ENCODE measurements at places on chromosomes 6 and 20.

GRCh38 chr20:24910461-24910860, 38.6 kb upstream of the CST7 start:
- no peak for DNase-seq

DNA sequence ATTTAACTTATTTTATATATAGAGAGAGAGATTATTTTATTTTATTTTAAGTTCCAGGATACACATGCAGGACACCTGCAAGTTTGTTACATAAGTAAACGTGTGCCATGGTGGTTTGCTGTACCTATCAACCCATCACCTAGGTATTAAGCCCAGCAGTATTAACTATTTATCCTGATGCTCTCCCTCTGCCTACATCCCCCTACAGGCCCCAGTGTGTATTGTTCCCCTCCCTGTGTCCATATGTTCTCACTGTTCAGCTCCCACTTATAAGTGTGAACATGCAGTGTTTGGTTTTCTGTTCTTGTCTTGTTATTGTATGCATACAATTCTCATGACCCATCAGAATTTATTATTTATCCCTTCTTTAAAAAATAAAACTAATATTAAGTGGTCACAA, 34.6 kb downstream of the FKBP1C start:
- no peak for DNase-seq

- no peak for DNase-seq
These were observed 138.5 kb downstream of the RCAN2 start for GRCh38 chr6:46352541-46353268.

DNA sequence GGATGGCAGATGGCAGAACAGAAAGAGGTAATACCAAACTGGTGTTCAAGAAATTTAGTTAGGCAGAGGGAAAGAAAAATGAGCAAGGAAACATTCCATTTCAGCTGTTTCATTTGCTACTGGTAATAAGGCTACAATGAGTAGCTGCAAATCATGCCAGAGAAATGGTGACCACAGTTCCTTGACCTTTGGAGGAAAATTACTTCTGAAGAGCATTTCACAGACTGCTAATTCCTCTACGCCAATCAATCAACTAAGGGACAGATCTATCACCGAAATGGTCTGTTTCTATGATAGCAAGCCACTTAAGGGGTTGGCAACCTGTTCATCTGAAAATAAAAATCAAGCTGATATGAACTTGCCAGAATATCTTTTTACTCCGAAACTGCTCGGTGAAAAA, 119.5 kb downstream of the PTPRK start:
- DNase-seq = no peak

DNA sequence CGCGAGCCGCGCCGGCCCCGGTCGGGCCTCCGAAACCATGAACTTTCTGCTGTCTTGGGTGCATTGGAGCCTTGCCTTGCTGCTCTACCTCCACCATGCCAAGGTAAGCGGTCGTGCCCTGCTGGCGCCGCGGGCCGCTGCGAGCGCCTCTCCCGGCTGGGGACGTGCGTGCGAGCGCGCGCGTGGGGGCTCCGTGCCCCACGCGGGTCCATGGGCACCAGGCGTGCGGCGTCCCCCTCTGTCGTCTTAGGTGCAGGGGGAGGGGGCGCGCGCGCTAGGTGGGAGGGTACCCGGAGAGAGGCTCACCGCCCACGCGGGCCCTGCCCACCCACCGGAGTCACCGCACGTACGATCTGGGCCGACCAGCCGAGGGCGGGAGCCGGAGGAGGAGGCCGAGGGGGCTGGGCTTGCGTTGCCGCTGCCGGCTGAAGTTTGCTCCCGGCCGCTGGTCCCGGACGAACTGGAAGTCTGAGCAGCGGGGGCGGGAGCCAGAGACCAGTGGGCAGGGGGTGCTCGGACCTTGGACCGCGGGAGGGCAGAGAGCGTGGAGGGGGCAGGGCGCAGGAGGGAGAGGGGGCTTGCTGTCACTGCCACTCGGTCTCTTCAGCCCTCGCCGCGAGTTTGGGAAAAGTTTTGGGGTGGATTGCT, 1.3 kb downstream of the VEGFA start:
- DNase-seq = no peak

DNA sequence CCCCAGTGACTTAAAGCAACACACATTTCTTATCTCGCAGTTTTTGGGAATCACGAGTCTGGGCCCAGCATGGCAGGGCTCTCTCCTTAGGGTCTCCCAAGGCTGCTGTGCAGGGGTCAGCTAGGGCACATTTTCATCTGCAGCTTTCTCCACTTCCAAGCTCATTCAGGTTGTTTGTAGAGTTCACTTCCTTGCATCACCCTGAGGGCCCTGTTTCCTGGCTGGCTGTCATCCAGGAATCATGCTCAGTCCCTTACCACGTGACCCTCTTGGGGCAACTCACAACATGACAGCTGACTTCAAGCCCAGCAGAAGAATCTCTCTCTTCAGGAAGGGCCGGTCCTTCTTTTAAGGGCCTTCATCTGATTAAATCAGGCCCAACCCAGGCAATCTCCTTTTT, 21.3 kb downstream of the SNAP25 start:
- no peak for DNase-seq

DNA sequence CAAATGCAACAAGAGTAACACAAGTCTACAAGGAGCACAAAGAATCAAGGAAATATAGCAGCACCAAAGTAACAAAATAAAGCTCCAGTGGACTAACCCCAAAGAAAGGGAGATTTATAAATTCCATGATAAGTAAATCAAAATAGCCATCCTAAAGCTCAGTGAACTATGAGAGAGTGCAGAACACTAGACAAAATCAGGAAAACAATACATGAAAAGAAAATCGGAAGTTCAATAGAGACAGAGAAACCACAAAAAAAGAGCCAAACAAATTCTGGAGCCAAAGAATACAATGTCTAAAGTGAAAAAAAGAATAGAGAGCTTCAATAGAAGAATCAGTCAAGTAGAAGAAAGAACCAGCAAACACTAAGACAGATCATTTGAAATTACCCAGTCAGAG, 247.3 kb upstream of the TENT5A start:
- DNase-seq = no peak

DNA sequence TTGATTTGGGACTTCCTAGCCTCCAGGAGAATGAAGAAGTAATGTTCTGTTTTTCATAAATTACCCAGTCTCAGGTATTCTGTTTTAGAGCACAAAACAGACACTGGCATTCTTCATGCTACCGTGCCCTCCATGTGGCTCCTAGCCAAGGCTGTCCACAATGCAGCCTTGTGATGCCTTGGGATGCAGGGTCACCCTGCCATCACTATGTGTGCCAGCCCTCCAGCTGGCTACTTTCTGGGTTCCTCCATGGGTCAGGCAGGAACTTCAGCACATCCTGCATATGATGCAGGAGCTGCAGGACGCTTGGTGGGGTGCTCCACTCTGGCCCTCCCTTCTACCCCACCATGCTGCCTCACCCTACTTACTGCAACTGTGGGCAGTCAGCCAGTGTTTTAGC, 38.0 kb upstream of the FAM50B start:
- no peak for DNase-seq

DNA sequence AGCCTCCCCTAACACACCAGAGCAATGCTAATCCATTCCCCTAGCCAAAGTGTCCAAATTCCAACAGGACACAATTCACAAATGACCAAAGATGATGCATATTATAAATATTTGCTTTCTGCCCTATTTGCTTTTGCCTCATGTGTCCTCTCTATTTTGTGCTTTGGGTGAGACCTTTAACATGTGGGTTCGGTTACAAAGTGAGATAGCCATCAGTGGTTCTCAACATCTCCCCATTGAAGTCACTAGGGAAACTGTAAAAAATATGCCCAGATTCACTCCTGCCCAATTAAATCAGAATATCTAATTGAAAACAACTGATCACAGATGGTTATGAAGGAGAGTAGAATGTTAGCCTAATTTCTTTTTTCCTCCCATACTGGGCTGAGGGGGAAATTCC, 159.2 kb downstream of the MTFR2 start:
- no peak for DNase-seq

GRCh38 chr6:37985355-37985754, 165.8 kb downstream of the ZFAND3 start:
- DNase-seq = no peak

GRCh38 chr20:48603819-48604405, 223.9 kb downstream of the PREX1 start:
- DNase-seq = no peak

GRCh38 chr6:91877994-91878393, 1291.1 kb upstream of the MAP3K7 start:
- no peak for DNase-seq

DNA sequence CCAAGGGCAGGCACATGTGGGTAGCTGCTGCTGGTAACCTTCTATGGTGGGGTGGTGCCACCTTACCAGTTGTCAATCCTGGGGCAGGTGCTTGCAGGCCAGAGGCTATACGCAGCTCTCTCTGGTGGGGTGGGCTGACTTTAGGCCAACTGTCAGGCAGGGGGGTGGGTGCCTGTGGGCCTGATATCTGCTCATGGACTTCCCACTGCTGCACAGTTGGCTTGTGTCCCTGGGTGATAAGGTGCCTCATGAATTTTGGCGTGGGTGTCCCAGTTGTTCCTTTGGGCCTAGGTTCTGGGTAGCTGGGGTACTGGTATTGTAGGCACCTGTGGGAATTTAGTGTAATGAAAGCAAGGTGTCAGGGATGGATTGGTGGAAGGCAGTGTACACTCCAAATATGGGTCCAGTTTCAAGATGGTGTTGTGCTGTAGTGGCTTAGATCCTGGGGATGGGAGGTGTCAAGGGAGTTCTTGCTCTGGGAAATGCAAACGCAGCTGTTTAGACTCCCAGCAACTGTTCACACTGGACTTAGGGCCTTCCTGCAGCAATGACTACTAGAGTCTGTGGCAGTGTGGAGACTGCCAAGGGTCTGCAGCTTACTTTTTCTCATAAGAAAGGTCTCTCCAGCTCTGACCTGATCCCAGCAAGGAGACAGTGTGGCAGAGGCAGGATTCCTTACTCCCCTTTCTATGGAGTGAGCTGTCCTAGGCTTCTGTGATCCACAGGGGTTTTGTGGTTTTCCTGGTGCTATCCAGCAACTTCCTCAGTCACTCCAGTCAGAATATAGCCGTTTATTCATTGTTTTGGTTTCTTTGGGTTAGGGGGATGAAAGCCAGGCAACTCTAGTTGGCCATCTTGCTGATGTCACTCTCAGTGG, 128.2 kb downstream of the CRYBG1 start:
- DNase-seq = no peak

DNA sequence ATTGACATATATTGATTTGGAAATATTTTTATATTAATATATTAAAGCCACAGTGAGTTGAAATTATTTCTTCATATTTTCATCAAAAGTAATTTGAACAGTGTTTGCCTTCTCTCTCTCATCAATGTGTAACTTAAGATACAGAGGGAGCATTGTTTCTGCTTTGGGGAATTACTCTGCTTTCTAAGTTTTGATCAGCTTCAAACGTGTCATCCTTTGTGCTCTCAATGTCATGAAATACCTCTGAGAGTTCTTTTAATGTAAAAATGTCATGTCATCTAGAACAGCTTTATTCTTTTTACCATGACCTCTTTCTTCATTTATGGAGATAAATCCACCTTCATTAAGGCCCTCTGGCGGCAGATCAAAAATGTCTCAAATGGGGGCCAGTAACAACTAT, 259.4 kb upstream of the STXBP5 start:
- no peak for DNase-seq

DNA sequence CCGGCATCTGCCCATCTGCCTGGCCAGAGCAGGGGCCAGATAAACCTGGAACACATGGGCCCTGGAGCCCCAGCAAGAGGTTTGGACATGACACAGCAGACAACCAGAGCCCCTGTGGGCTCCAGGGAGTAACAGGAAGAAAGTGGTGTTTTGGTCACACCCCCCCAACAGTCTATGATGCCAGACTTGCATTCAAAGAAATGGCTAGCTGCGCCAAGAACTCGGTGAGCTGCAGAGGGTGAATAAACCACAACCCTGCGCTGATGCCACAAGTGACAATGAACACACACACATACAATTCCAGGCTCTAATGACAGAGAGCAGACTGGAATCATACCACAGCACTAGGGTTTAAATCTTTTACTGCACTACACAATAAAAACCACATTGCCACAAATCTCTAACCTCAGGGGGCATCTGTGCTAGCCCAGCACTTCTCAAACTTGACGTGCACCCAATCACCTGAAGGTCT, 34.0 kb downstream of the TRERF1 start:
- DNase-seq = no peak

GRCh38 chr20:36794116-36794474, 20.5 kb upstream of the DSN1 start:
- no peak for DNase-seq

DNA sequence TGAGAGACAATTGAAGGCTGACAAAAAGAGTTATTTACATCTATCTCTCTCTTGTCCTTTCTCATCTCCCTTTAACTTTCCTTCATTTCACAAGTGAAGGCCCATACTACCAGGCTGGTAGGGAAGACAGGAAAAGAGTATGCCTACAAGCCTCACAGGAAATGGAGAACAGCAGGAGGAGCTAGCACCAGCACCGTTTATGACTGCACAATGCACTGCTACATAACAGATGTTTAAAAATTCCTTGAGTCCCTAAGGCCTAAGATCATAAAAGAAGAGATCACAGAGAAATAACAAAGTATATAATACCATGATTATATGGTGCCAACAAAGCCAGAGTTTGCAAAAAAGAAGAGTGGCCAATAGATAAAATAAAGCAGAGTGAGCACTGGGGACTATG, 194.8 kb downstream of the UNC5CL start:
- no peak for DNase-seq

DNA sequence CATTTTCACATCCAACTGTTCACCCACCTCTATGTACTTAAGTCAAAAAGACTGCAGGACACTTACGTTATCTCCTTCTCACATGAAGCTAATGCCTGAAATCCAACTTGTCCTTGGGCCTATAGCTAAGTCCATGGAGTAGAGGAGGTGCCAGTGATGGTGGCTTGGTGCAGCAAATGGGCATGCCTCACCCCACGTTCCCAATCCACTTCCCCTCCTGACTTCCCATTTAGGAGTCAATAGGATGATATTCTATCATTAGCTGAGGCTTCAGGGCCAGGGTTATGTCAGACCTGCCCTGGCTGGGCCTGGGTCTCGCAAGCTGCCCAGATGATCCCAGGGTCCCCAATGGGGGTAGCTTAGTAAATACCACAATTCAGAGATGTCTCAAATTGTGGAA, 410.4 kb downstream of the MAFB start:
- DNase-seq = no peak

GRCh38 chr6:125151700-125152099, 1.9 kb upstream of the TPD52L1 start:
- DNase-seq = no peak

DNA sequence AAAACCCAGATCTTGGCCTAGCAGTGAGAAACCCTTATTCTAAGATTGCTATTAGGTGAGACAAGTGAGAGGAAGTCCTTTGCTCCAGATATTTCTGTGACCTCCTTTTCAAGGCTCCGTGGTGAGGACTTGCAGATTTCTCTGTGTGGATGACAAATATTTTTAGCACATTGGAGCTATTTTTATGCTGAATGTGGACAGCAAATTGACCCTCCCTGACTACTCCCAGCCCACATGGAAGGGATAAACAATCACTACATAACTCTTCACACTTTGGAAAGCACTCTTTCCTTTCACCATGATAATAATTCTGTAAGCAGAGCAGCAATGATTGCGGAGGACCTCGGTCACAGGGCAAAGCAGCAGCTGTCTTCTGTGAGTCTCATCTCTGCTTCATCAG, 88.0 kb upstream of the ADGRF1 start:
- DNase-seq = no peak

All from esophagus squamous epithelium (tissue), 5 donors.